Neural progenitor cell (in vitro differentiated cells): ENCODE measurements at places on chromosomes 3 and 15.

DNA sequence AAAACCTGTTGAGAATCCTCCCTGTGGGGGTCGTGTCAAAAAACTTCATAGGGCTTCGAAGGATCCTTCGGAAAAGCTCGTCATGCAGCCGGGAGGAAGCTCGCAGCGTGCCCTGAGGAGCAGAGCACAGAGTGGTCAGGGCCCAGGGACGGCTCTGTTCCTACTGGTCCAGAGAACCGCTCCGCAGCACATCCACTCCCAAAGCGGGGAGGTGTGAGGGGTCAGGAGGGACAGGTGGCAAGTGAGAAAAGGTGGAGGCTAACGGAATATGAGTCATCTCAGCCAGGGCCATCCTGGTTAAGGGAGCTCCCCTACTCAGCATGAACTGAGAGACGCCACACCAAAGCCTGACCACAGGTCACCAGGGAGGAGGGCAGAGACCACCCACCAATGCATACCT, 66.2 kb downstream of the ABCC5 start:
- no peak for DNase-seq

DNA sequence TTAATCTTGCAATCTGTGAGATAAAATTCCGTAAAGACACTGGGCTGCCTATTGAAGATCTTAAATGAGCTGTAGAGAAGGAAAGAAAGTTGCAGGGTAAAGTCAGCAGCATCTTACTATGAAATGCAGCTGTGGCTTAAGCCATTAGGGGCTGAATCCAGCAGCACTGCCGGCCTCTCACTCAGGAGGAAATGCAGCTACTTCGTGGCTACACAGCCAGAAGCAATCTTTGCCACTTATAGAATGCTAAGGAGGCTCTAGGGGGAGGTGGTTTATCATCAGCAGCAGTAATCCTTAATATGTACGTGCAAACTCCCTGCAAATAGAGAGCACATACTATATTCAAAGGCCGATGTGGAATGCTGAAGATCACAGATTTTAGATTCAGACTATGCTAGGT, 19.1 kb upstream of the MCTP2 start:
- DNase-seq: no peak

GRCh38 chr3:141294301-141294700, 62.7 kb downstream of the PXYLP1 start:
- DNase-seq: no peak

- DNase-seq: no peak
These were observed 66.4 kb downstream of the ZMAT3 start for GRCh38 chr3:179005213-179005612.

GRCh38 chr3:176351408-176351807, 845.9 kb downstream of the TBL1XR1 start:
- DNase-seq: no peak

- no peak for DNase-seq
These were observed 101.8 kb upstream of the LIPC start for GRCh38 chr15:58329781-58330671.

- no peak for DNase-seq
These were observed 150.2 kb upstream of the BHLHE40 start for GRCh38 chr3:4829031-4829394.

- DNase-seq: no peak
These were observed 18.0 kb downstream of the NIT2 start for GRCh38 chr3:100352296-100353231.

DNA sequence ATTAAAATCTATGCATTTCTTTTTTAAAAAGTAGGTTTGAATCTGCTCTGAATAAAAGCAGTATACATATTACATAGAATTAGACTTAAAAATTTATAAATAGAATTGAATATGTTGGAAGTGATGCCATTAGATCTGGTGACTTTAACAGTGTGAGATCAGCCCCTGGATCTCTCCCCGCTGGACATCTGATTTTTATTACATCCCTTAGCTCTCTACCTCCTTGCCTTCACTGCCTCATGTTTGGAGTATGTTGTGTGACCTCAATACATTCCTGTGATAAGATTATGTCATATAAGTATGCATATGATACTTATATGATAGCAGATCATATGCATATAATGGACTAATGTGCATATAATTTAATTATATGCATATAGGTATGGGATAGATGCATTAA, 643.4 kb upstream of the NR2F2 start:
- DNase-seq: no peak

- no peak for DNase-seq
These were observed 139.0 kb downstream of the MCTP2 start for GRCh38 chr15:94370206-94370935.

- DNase-seq: no peak
These were observed 652.9 kb downstream of the MAGI1 start for GRCh38 chr3:65385805-65386204.

GRCh38 chr3:44136421-44136820, 105.3 kb upstream of the TOPAZ1 start:
- DNase-seq: peak; percentile 43

DNA sequence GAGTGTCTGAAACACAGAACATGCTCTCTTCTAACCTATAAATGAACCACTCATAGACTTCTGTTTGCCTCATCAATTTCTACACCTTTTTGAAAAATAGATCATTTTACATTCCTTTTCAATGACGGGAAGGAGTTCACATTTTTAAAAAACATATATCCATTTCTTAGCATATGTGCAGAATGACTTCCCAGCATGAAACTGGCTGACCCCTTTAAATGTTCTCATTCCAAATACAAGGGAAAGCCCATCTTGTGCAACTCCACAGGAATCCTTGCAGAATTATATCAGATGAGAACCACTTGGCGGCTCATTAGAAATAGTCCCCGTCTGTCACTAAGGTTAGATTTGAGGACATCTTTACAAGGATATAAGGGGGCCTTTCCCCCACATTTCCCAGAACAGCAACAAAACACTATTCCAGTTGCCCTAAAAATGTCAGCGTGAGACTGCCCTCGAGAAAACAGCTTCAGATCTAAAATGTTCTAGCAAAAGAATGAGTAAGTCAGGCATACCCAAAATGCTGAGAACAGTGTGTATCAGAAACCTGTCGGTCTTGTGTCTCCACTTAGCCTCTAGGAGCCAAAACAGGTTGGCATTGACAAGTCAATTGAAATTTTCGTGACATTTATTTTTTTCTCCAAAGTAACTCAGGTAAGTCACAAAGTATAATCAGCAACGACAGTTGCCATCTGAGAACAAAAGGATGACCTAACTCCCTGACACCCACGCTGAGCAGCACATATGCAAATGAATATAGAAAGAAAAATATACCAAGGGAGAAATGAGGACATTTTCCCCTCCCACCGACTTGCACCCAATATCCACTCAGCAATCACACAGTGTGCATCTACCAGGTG, 63.1 kb downstream of the FOXP1 start:
- no peak for DNase-seq
